Pons (tissue), 1 donor: ENCODE measurements at places on chromosomes 12 and 14.
A peak's percentile ranks its signal among the peaks of the same experiment; 100 is the strongest.

DNA sequence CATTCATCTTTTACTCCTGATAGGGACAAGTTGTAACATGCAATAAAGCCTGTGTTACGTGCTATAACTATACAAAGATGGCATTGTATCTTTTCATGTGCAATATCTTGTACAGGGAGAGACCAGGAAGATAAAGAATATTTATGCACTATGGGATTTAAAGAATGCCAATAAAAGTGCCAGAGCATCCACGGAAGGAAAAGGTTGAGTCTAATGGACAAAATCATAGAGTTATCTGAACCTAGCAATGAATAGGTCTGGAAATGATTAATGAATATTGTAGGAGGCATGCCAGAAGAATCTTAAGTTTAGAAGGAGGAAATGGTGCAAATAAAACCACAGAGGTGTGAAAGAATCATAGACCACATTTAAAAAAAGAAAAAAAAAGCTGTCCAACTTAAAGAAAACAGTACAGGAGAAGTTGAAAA is 263.9 kb downstream of the KCNC2 start:
- DNase-seq = no peak

- no peak for DNase-seq
Observed at GRCh38 chr14:101556566-101557320, 4.6 kb upstream of the DIO3 start.

GRCh38 chr14:102693006-102693755 is 84.1 kb upstream of the TRAF3 start:
- DNase-seq = no peak

DNA sequence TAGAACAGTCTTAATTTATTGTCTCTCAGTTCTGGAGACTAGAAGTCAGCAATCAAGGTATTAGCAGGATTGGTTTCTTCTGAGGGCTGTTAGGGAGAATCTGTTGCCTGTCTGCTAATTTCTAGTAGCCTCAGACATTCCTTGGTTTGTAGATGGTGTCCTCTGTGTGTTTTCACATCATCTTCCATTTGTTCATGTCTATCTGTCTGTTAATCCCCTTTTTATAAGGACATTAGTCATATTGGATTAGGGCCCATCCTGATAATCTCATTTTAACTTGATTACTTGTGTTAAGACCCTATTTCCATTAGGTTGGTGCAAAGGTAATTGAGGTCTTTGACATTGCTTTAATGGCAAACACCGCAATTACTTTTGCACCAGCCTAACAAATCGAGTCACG is 34.3 kb downstream of the TBC1D15 start:
- DNase-seq = no peak

DNA sequence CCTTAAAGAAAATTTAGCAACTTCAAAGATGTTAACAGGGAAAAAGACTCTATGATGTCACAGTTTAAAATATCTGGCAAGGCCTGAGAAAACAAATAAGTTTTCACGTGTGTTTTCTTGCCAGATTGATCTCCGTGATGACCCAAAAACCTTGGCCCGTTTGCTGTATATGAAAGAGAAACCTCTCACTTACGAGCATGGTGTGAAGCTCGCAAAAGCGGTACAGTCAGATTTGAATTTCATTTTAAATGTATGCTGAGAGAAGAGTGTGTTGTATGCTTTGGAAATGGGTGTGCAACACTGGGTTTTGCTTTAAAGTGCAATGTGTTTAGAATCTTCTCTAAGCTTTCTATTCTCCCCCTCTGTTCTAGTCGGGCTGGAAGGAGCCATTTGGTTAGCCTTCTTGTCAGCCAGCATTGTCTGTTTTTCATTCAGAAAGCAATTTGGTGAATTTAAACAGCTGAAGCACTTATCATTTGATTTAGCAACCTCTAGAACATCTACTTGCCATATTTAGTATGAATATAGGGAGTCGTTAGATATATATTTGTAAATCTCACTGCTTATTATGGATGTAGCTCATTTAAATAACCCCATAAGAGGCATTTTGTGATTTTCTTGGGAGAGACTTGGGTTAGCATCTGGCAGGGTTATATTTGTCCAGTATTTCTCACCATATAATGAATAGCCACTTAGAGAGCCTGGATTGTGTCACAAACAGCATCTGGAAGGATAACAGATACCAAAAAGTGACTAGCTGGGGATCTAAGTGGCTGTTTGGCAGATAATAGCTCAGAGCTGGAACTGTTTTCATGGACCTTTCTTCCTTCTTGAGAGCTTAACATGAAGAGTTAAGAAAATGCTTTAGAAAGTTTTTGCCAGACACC is 35.5 kb downstream of the GPHB5 start:
- no peak for DNase-seq

DNA sequence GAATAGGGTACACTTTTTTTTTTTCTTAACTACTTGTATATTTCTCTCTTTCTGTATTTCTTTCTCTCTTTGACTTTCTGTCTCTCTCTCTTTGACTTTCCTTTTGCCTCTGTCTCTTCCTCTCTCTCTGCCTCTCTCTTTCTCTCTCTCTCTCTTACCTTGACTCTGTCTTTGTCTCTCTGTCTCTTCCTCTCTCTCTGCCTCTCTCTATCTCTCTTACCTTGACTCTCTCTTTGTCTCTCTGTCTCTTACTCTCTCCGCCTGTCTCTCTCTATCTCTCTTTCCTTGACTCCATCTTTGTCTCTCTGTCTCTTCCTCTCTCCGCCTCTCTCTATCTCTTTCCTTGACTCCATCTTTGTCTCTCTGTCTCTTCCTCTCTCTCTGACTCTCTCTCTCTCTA is 62.4 kb upstream of the PRMT8 start:
- no peak for DNase-seq

GRCh38 chr12:3197131-3197818 is 120.1 kb downstream of the TSPAN9 start:
- DNase-seq = no peak

DNA sequence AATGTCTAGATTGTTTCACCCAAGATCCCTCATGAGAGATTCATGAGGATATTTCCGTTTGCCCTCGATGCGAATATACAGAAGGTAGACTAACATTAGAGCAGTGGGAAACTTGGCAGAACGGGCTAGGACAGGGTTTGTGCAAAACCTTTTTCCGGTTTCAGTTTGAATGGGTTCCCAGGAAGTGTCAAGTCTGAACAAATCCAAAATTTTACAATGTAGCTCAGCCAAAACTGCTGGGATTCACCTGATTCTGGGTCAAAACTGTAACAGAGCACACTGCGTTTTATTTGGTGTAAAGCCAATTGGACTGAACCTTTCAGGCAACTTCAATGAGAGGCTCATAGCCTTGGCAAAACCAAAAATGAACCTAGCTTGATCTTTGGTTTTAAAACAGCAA is 337.8 kb upstream of the DIO2 start:
- DNase-seq = peak; percentile 60

- no peak for DNase-seq
Observed at GRCh38 chr12:31772685-31773222, 43.9 kb upstream of the AMN1 start.

GRCh38 chr14:44300916-44301315 is 206.2 kb downstream of the FSCB start:
- no peak for DNase-seq

- no peak for DNase-seq
Observed at GRCh38 chr12:12645485-12645884, 33.8 kb downstream of the CREBL2 start.

DNA sequence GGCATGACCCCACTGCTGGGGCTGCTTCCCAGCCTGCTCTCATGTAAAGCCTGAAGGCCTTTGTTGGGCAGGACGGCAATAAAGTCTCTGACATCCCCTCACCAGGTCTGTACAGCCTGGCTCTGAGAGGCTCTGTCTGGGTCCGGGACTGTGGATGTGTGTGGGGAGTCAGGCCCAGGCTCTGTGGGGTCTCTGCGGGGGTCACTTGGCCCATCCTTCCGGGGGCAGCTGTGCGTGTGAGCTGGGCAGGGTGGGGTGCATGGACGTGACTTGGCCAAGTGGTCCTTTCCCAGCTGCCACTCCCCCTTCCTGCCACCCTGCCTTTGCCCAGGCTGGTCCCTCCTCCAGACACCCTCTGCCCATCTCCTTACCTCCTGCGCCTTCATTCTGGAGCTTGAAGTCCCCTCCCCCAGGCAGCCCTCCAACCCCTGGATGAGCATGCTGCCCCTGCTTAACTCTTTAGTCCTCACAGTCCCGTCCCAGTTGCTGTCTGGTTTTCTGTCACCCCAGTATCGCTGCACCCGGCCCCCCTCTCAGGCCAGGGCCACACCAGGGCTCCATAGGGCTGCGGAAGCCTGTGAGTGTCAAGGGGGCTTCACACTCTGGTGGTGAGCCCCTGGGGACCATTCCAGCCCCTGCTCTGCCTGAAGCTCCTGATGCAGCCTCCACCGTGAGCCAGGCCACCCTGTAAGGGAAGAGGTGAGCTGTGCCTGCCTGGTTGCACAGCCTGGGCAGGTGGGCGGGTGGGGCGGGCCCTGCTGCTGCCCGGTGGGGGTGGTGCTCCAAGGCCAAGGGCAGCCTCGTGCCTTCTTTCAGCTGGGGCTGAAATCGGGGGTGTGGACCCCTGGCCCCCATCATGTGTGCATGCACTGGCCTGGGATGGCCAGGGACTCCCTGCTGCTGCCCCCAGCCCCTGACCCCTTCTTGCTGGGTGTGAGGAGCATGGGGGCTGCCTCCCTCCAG is 25.5 kb upstream of the KIF26A start:
- DNase-seq = no peak

DNA sequence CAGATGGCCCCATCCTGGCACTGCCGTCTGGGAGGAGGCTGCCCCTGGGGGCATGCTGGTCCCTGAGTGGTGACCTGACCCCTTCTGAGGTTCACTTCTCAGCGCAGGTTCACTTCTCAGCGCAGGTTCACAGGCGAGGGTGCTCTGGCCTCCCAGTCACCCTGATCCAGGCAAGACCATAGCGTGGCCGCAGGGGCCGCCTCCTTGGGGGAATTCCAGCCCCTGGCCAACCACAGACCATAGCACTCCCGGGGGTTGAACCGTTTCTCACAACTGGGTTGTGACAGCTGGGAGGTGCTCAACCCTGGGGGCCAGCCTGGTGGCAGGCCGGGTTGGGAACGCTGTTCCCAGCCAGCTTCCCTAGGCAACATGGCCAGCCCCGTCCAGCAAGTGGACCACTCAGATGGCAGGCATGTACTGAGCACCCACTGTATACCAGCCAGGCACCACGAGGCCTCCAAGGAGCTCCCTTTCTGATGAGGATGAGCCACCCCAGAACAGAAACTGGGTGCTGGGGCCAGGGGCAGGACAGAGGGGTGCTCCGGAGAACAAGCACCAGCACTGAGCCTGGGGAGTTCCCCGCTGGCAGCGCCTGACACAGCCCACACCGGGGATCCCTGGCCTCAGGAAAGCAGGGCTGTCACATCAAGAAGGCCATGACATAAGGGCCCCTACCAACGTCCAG is 28.3 kb upstream of the ZFP36L1 start:
- no peak for DNase-seq

DNA sequence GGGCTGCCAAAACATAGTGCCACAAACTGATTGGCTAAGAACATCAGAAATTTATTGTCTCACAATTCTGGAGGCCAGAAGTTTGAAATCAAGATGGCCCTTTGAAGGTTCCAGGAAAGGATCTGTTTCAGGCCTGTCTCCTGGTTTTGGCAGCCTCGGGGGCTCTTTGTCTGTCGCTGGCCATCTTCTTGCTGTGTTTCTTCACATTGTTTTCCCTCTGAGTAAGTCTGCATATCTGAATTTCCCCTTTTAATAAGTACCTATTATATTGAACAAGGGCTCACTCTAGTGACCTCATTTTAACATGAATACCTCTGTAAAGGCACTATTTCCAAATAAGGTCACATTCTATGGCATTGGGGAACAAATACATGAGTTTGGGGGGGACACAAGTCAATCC is 467.1 kb upstream of the MGAT4C start:
- no peak for DNase-seq

DNA sequence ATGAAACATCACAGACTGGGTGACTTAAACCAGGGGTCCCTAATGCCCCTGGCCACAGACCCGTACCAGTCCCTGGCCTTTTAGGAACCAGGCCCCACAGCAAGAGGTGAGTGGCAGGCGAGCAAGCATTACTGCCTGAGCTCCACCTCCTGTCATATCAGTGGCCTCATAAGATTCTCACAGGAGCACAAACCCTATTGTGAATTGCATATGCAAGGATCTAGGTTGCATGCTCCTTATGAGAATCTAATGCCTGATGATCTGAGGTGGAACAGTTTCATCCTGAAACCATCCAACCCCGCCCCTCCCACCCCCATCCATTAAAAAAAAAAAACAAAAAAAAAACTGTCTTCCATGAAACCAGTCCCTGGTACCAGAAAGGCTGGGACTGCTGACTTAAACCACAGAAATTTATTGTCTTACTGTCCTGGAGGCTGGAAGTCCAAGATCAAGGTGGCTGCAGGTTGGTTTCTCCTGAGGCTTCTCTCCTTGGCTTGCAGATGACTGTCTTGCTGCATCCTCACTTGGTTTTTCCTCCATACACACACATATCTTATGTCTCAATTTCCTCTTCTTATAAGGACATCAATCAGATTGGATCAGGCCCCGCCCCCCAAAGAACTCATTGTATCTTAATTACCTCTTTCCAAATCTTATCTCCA is 235.9 kb downstream of the CHST11 start:
- DNase-seq = no peak

- no peak for DNase-seq
Observed at GRCh38 chr12:16884056-16884455, 278.1 kb upstream of the LMO3 start.

- no peak for DNase-seq
Observed at GRCh38 chr12:49885118-49885517, 18.6 kb downstream of the FAIM2 start.

DNA sequence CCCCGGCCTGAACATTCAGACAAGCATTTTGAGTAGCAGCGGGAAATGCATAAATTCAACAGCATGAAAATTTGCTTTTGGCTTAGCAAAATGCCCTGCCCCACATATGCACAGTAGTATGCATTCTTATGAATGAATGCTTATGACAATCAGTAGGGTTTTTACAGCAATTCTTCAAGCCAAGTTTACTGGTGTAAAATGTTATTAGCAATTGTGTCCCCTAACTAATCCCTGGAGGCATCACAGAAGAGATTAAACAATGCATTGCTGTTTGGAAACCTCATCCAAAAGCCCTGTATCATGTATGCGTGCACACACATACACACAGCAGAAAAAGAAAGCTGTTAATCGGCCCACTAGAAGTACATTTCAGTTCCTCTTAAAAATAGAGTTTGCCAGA is 406.5 kb downstream of the LRIG3 start:
- DNase-seq = no peak

GRCh38 chr12:99267038-99267437 is 380.5 kb upstream of the GARIN6 start:
- no peak for DNase-seq

- DNase-seq = no peak
Observed at GRCh38 chr12:64790166-64790565, 31.0 kb upstream of the GNS start.
